SK-N-DZ (cell line): ENCODE measurements at places on chromosomes 7 and 10.

DNA sequence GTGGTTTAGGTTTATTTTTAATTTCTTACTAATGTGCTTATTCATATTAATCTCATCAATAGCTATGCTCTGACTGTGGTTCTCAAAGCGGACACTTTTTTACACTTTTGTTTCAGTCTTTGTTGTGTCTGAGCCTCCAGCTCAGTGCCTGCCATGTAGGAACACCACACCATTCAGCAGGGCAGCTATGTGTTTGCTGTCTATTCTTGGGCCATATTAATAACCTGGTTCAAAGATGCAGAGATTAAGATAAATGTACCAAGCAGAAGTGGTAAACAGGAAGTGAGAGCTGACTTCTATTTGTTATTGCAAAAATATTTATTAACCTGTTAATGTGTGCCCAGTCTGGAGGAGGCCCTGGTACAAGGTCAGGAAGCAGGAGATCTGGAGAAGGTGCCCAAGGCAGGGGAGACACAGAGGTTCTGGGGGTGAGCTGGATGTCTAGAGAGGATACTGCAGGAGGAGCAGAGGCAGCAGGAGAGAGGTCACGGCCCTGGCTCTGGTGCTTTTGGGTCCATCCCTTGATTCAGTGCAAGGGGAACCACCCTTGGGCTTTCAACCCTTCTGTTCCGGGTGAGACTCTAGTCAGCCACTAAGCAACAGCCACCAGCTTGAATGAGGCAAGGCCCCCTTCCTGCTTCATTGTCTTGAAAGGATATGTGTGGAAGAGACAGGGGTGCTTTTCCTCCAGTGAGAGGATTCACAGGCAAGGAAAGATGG, 1.9 kb downstream of the TBXAS1 start:
- DNase-seq, result no peak

GRCh38 chr10:30413996-30414576, 19.9 kb upstream of the MAP3K8 start:
- DNase-seq, result peak; percentile 27

- no peak for DNase-seq
Measured at GRCh38 chr10:45463244-45464116, 89.5 kb downstream of the ALOX5 start.

DNA sequence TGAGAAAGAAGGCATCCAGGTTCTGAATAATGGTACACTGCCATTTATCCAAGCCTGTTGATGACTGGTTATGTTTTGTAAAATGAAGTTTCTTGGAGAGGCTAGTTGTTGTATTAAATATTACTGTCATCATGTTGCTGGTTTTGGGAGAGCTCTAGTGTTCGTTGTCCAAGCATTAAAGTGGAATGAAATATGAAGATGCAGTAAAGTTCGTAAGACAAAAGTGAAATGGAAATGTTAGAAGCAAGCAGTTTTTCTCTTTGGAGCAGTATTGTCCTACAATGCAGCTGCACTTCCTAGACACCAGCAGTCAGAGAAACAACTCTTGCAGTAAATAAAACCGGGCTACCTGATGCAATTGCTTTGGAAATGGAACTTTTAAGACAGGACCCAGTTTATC, 156.8 kb upstream of the FZD1 start:
- no peak for DNase-seq

DNA sequence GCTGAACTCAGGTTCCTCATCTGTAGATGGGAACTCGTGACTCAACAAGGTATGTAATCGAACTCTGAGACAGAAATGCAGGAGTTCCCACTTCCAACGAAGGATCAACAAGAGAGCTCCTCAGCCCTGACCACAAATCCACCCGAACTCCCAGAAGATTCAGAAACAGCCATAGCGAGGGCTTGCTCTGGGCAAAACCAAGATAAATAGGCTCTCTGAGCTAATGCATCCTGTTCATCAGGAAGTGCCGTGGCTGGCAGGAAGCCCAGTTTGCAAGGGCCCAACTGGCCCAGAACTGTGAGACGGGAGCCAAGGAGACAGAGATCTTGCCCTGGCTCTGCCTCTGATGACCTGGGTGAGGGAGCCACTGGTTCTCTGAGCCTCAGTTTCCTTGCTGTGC, 141.7 kb upstream of the PFKP start:
- no peak for DNase-seq

- DNase-seq, result no peak
Measured at GRCh38 chr10:1939016-1939415, 201.7 kb upstream of the ADARB2 start.

- no peak for DNase-seq
Measured at GRCh38 chr10:29256586-29256985, 32.3 kb upstream of the LYZL1 start.

- DNase-seq, result no peak
Measured at GRCh38 chr10:45422866-45423659, 49.0 kb downstream of the ALOX5 start.

- DNase-seq, result no peak
Measured at GRCh38 chr7:43123457-43123856, 11.0 kb downstream of the HECW1 start.

GRCh38 chr7:121126801-121127534, 138.5 kb downstream of the CPED1 start:
- DNase-seq, result no peak

GRCh38 chr10:132524443-132525285, 12.9 kb upstream of the INPP5A start:
- DNase-seq, result no peak
